ENCODE measurements at places on chromosomes 12 and 14. TPM values are rescaled to one million over a fixed set of nuclear protein-coding genes. Genes with fewer than 3 reads are reported as not detected.

- H3K4me1 ChIP-seq, result peaks cover 49% of the 10 kb centered on the region
- H3K27ac ChIP-seq, result peak overlapping the region; percentile 78
- peak overlapping the region; percentile 6 for H3K4me3 ChIP-seq
- no peaks in the 10 kb centered on the region for H3K36me3 ChIP-seq
Measured at GRCh38 chr12:123141615-123142517, 9.0 kb downstream of the PITPNM2 start.

Gene INHBE
- not detected for total RNA-seq

DNA sequence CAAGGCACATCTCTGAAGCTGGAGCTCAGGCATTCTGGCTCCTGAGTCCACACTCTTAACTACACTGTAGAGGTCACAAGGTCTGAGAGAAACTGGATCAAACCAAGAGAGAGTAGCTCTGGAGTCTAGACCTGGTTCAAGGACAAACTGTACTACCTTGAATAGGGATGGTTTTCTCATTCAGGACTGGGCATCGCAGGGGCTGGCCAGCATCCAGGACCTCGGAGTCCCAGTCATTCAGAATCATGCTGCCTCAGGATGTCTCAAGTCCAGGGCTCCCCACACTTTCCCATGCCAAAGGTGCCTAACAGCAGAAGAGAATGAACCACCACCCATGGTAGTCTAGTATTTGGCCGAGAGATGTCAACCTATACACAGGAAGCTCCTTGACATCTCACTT, 13.1 kb upstream of the PLEKHD1 start:
- H3K4me3 ChIP-seq, result no peak overlapping the region
- H3K27ac ChIP-seq, result no peak overlapping the region
- no peak for DNase-seq
- H3K36me3 ChIP-seq, result no peaks in the 10 kb centered on the region
- no peaks in the 10 kb centered on the region for H3K27me3 ChIP-seq

DNA sequence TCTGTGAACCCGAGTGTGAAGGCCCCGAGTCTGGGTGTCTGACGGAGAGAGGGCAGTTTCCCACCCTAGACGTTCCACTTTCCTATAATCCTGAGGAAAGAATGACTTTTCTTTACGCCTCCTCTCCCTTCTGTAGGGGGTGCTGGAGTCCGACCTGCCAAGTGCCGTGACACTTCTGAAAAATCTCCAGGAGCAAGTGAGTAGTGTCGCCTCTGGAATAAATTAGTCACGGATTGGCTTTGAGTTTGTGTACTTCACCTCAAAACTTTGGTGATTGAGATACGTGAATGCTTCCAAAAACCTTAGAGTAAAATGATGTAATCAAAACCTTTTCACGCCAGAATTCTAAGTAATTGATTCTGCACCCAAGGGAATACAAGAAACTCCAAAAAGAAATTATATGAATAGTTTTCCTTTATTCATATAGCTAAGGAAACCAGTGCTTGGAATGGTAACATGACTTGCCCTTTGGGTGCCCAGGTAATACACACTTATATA, 452 bp downstream of the NGDN start:
- peak overlapping the region; percentile 88 for H3K27ac ChIP-seq
- H3K36me3 ChIP-seq, result peaks cover 44% of the 10 kb centered on the region
- DNase-seq, result no peak
- peak overlapping the region; percentile 97 for H3K4me3 ChIP-seq
- H3K4me1 ChIP-seq, result peaks cover 16% of the 10 kb centered on the region

DNA sequence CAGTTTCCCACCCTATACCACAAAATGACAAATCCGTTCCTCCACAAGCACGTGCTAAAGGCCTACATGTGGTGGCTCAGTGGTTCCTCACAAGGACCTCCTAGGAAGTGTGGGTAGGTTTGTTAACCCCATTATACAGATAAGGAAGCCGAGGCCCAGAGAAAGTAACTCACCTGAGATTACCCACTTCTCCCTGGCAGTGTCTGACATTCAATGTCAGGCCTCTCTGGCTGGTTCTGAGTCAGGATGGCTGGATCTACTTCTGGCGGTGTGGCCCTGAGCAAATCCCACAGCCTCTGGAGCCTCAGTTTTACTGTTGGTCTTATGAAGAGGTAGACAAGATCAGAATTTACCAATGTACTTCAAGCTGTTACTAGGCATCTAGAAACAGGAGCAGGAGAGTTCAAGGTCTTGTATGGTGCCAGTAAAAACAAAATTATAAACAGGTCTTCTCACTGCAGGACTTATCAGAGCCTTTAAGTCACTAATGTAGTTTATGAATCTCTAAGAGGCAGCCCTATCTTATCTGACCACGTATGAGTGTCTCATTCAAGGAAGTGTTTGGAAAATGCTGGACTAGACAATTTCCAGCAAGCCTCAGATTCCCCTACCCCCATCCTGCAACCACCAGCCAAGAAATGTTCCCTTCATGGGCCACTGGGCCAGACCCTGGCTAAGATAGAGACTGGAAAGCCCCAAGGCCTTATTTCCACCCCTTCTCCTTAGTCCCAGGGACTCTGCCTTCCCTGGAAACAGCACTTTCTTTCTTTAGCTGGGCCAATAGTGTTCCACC, 4.2 kb downstream of the HSPB8 start:
- peaks cover 67% of the 10 kb centered on the region for H3K4me1 ChIP-seq
- peak overlapping the region; percentile 73 for H3K4me3 ChIP-seq
- peak overlapping the region; percentile 86 for H3K27ac ChIP-seq
- H3K27me3 ChIP-seq, result no peaks in the 10 kb centered on the region
- peaks cover 19% of the 10 kb centered on the region for H3K36me3 ChIP-seq
- no peak for DNase-seq

DNA sequence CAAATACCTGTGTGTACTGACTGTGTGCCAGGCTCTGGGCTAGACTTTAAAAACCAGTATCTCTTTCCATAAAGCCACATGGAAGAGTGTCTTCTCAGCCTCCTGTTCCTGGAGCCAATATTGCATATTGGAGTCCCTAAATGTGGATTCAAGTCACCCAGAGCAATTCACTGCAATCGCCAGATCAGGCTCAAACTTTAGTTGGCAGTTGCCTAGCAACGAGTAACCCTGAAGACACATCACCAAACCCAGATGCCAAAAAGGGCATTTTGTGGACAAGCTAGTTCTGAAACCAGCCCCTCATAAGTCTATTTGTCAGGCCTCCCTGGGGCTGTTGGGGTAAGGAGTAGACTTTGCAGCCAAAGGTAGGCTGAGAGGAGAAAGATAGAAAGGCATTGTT, 13.7 kb downstream of the DPF3 start:
- H3K27ac ChIP-seq, result no peak overlapping the region
- no peaks in the 10 kb centered on the region for H3K27me3 ChIP-seq
- H3K4me1 ChIP-seq, result no peaks in the 10 kb centered on the region
- DNase-seq, result no peak
- no peak overlapping the region for H3K4me3 ChIP-seq

Gene CTSG
- total RNA-seq, result 12.2 TPM

Gene SYNDIG1L
- total RNA-seq, result 1.6 TPM

- peaks cover 10% of the 10 kb centered on the region for H3K4me1 ChIP-seq
- no peaks in the 10 kb centered on the region for H3K27me3 ChIP-seq
- no peaks in the 10 kb centered on the region for H3K36me3 ChIP-seq
- no peak for DNase-seq
- H3K27ac ChIP-seq, result no peak overlapping the region
- H3K4me3 ChIP-seq, result no peak overlapping the region
Measured at GRCh38 chr14:49888293-49888692, 4.6 kb upstream of the ARF6 start.

DNA sequence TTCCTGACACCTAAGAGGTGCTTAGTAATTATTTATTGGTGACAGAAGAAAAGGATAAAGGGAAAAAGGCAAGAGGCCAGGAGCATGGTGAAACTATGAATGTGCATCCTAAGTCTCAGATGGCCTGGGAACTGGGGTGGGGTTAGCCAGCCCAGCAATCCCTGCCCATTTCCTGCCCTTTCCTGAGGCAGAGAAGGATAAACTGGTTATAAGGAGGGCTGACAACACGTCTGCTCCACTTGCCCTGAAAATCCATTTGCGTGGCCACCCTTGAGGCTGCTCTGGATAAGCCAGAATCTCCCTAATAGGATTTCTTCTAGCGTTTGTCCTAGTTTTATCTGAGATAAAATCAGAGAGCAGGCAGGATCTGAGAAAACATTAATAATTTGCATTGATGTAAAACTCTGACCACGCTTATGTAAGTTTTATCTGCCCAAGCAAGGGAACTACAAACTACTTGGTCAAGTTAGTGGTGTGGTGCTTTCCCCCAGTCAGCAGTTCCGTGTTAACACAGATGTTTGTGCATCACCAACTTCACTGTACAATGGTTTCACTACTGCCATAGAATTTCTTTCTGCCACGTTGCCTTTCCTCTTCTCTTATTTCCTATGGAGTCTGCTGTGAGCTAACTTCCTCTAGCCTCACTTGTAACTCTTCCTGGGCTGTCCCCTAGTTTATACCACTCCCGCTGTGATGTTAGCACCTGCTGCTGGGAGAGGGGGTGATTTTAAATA, 392.7 kb downstream of the RPS29 start:
- H3K4me3 ChIP-seq, result no peak overlapping the region

Gene SOAT2
- total RNA-seq, result not detected

DNA sequence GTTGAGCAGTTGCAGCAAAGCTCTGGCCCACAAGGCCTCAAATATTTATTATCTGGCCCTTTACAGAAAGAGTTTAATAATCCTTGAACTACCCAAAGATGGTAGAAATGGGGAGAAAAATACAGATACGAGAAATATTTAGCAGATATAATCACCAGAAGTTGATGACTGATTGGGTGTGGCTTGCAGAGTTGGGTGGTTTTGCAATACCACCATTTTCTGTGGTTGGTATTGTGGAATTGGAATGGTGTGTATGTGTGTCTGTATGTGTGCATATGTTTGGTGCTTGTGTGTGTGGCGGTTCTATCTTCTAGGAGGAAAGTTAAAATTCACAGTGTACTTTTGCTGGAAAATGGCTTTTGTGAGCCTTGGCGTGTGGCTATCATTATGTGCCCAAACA, 85.4 kb upstream of the MANSC4 start:
- no peaks in the 10 kb centered on the region for H3K27me3 ChIP-seq
- H3K27ac ChIP-seq, result no peak overlapping the region
- H3K4me3 ChIP-seq, result no peak overlapping the region
- no peak for DNase-seq
- H3K4me1 ChIP-seq, result no peaks in the 10 kb centered on the region

DNA sequence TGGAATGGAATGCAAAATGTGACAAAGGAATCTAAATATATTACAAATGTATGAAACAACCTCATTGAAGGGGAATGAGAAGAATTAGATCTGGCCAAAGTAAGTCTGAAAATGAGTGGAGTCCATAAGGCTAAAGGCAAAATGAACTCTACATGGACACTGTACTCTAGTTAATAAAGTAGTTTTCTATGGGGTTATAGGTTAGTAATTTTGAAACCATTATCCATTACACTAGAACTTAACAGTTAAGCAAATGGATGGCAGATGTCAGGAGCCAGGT, 222.1 kb downstream of the NUAK1 start:
- H3K4me3 ChIP-seq, result no peak overlapping the region
- H3K27ac ChIP-seq, result no peak overlapping the region
- H3K27me3 ChIP-seq, result no peaks in the 10 kb centered on the region
- DNase-seq, result no peak

DNA sequence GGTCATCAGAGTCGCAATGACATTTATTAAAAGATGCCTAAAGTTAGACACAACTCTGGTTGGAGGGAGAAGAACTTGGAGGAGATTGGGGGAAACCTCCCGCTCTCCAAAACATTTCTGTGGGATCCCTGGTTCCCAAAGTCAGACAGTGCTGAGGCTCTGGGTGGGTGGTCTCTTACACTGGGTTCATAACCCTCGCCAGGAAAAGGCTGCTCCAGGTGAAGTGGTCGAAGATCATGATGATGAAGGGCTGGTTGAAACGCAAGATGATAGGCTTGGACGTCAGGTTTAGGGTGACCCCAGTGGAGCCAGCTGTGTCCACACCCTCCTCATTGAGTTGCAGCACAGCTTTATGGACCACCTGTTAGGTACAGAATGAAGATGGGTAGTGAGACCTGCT, 11.2 kb upstream of the SERPINA10 start:
- H3K36me3 ChIP-seq, result no peaks in the 10 kb centered on the region
- no peaks in the 10 kb centered on the region for H3K4me1 ChIP-seq
- no peak overlapping the region for H3K4me3 ChIP-seq
- DNase-seq, result no peak

Gene INF2
- 116 TPM for total RNA-seq

GRCh38 chr12:63419154-63419553, 249.1 kb downstream of the DPY19L2 start:
- H3K27me3 ChIP-seq, result no peaks in the 10 kb centered on the region
- H3K4me3 ChIP-seq, result no peak overlapping the region
- H3K27ac ChIP-seq, result no peak overlapping the region
- H3K36me3 ChIP-seq, result no peaks in the 10 kb centered on the region
- H3K4me1 ChIP-seq, result no peaks in the 10 kb centered on the region

- H3K27ac ChIP-seq, result no peak overlapping the region
- H3K4me3 ChIP-seq, result peak overlapping the region; percentile 12
- no peaks in the 10 kb centered on the region for H3K36me3 ChIP-seq
- peak; percentile 48 for DNase-seq
Measured at GRCh38 chr12:116123451-116124258, 153.8 kb downstream of the MED13L start.

DNA sequence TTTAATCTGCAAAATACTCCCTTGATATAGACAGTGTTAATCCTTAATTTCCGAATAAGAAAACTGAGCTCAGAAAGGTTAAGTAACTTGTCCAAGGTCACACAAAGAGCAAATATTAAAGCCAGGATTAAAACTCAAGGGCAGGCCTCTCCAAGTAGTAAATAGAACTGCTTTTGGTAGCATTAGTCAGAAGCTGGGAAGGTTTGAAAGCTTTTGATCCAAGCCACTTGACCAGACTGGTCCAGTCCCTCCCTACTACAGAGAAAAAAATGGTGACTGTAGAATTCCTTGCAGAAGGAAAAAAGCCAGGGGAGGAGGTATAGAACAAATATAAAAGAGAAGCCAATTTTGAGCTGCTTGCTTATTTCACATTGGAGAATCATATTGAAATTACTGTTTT, 111.5 kb downstream of the NT5DC3 start:
- no peaks in the 10 kb centered on the region for H3K4me1 ChIP-seq
- H3K4me3 ChIP-seq, result no peak overlapping the region
- no peaks in the 10 kb centered on the region for H3K36me3 ChIP-seq
- no peaks in the 10 kb centered on the region for H3K27me3 ChIP-seq
- no peak overlapping the region for H3K27ac ChIP-seq

Gene PAN2
- total RNA-seq, result 93.5 TPM

DNA sequence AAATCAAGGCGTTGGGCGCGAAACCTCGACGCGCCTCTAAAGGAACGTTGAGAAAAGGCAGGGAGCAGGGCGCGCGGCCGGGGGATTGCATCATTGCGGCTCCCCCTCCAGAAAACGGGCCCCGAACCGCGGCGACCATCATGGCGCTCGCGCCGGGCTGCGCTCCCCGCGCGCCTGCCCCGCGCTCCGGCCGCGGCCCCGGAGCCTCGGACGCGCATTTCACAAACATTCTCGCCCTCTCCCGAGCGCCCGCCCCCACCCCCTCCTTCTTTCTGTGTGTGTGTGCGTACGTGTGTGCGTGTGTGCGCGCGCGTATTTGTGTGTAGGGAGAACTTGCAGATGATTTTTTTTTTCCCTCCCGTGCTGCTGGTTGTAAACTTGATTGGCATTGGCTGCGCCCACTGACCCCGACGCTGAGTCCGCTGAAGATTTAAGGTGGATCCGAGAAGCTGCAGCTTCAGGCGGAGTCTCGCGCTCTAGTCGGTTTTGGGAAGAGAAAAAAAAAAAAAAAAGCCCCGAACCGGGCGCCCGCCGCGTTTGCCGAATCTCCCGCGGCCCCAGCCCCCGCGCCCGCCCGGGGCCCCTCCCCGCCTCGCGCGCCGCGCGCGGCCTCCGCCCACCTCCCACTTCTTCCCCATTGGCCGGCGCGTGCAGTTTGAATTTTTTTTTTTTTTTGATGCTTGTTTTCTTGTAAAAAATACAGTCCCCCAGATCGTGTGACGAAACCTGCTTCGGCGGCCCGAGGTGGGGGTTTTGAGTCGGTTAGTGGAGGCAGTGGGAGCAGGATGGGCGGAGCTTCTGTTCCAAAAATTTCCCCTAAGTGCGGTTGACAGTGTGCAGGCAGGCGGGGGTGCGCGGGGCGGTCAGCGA, 8.2 kb downstream of the CDKN1B start:
- no peaks in the 10 kb centered on the region for H3K27me3 ChIP-seq
- H3K4me1 ChIP-seq, result peaks cover 40% of the 10 kb centered on the region

Gene APOF
- not detected for total RNA-seq
